Epithelial cell of esophagus (primary cell): ENCODE measurements at places on chromosomes 4 and X.

DNA sequence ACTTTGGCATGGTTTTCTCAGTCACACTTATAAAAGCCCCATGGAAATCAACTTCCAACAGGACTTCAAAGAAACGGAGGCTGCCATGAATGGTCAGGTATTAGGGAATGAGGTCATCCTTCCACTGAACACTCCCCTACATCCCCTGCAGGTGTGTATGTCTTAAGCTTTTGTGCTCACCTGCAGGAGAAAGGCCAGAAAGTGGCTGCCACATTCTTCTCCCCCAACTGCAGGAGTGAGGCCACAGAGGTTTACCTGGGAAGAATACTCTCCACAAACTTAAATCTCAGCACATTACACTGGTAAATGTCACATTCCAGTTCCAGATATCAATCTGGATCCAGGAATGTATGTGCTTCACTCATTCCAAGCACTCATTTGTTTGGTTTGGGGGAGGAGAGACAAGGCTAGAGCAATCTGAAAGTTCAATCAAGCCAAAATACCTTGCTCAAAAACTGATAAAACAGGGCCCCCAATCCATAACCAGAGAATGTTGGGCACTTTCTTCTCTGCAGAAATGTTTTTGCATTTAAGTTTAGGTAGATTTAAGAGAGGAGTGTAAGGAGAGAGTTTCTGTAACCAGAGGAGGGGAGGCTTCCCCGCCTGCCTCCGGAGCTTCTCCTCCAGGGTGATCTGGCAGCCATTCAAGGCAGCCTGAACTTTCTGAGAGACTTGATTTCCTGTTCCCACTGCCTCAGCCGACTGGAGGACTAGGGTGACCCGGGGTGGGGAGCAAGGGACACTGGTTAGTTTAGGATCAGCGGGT is 15.4 kb downstream of the FAM9C start:
- peak; percentile 60 for DNase-seq

GRCh38 chr4:183263787-183264386 is 56.2 kb downstream of the CLDN22 start:
- DNase-seq: no peak

DNA sequence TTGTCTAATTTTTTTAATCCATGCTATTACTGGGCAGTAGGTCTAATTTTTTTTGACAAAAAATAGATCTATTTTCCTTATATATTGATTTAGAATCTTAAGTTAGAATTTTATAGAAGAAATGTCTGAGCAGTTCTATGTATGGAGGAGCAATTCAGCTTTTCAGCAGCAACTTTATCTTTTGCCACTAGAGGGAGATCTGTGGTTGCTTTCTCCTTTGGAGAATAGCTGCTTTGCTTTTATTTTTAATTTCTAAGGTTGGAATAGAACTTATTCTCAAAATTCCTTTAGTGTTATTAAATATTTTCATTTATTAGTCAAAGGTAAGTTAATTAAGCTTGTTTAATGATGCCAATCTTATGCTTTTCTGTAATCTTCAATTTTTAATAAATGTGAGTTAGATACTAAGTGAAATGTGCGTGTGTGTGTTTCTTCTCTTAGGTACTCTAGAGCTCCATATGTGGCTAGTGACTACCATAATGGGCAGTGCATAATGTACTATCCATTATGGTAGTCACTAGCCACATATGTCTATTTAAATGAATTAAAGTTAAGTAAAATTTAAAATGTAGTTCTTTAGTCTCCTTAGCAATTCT is 29.3 kb downstream of the FAM199X start:
- peak; percentile 34 for DNase-seq

DNA sequence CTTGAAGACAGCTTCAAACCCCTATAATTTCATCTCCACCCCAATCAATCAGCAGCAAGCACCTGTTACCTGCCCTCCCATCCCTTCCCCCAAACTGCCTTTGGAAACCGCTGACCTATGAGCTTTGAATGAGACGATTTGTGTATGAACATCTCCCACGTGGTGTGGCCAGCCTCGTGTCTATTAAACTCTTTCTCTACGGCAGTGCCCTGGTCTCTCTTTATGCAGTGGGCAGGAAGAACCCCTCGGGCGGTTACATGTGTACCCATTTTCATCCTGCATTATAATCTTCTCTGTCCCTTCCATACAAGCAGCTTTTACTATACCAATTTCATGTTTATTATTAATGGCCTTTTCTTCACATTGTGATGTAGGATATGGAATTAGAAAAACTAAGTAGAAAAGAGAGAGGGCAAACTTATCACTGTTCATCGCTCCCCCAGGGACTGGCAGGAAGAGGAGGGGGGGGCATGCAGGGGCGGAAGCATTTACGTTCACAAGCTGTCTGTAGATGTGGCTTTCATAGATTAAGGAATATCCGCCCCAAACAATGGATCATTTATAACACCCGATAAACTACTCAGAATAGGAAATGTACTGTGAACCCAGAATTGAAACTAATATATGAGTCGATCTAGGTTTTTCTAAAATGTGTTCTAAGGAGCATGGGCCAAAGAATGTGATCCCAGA is 95.5 kb upstream of the ZNF518B start:
- DNase-seq: no peak

- DNase-seq: peak; percentile 4
Observed at GRCh38 chr4:172680691-172681090, 487.9 kb upstream of the GALNT7 start.

DNA sequence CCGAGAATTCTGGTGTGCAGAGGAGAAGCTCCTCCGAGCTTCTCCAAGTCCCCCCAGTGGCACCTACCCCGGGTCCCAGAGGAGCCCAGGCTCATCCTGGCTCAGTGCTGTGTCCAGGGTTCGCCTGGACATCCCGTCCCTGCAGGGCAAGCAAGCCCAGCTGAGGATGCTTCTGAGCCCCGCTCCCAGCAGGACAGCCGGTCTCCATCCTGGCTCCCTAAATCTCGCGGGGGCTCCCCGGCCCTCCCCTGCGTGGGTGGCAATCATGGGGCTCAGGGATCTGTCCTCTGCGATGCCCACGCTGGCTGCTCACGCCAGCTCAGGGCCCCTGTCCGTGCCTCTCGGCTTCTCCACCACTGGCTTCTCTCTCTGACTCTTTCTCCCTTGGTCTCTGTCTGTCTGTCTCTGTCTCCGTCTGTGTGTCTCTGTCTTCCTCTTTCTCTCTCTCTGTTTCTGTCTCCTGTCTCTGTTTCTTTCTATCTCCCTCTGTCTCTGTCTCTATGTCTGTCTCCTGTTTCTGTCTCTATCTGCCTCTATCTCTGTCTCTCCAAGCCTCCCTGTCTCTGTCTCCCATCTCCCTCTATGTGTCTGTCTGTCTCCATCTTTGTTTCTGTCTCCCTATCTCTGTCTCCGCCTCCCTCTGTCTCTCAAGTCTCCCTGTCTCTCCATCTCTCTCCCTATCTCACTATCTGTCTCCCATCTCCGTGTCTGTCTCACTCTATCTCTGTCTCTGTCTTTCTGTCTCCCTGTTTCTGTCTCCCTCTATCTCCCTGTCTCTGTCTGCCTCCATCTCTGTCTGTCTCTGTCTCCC is 27.8 kb upstream of the SLC25A6 start:
- DNase-seq: no peak

GRCh38 chrX:100409610-100410590 is at the start of gene PCDH19:
PCDH19 (minus strand) TSS chrX:100410273; CDS start chrX:100408597, 1,676 bp downstream.
- peak; percentile 66 for DNase-seq

- DNase-seq: no peak
Observed at GRCh38 chrX:132433551-132433950, 55.3 kb downstream of the MBNL3 start.

DNA sequence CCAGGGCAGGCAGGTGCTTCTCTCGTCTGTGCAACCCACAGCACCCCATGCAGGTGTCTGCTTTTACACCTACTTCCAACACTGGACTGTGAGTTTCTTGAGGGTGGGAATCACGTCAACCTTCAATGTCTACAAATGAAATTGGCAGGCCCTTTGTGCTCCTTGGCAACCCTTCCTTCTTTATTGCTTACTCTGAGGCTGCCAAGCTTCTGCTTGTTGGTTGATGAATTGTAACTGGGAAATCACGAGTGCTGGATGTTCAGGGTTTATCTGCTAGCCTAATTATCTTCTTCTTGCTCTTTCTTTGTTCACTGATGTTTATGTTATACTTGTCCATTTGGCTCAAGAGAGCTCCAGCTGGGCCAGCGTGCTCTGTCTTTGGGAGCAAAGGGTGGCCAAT is 2.5 kb upstream of the DGAT2L6 start:
- DNase-seq: no peak

DNA sequence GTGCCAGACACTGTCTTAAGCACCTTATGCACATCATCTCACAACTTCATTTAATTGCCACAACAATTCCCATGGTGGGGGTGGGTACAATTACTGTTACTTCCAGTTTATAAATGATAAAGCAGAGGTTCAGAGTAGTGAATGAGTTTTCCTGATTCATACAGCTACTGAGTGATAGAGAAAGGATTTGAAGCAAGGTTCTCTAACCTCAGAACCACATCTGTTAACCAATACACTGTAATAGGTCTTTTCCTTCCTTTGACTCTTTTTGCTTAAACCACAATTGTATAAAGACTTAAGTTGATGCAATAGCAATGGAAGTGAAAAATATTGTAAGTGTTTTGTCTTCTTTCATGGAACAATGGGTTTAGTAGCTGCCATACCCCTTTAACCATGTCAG is 43.5 kb upstream of the PAK3 start:
- DNase-seq: no peak
